DND-41 (cell line): ENCODE measurements at places on chromosomes 2 and 18.

DNA sequence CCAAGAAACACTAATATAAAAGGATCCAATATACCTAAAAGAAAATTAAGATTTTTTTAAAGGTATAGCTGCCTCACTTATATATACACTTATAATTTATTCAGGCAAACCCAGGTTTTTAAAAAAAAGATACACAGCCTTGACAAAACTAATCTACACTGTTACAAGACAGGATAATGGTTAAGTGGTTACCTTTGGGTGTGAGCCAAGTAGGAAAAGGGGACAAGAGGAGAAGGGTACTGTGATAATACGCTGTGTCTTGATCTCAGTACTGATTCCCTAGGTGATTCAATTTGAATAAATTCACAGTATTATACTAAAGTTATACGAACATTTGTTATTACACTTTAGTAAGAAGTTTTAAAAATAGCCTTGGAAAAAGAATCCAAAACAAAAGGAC is 30.6 kb downstream of the KLHL41 start:
- no peak for DNase-seq
- H3K27ac ChIP-seq: no peak overlapping the region
- peaks cover 35% of the 10 kb centered on the region; the same call in 1 of the 2 replicates for H3K36me3 ChIP-seq
- no peak overlapping the region for H3K4me3 ChIP-seq
- H3K27me3 ChIP-seq: no peaks in the 10 kb centered on the region

GRCh38 chr2:120974950-120975349 is 239.3 kb downstream of the GLI2 start:
- DNase-seq: no peak
- no peaks in the 10 kb centered on the region for H3K27me3 ChIP-seq
- H3K4me3 ChIP-seq: no peak overlapping the region
- no peaks in the 10 kb centered on the region for H3K36me3 ChIP-seq
- H3K27ac ChIP-seq: no peak overlapping the region
- H3K4me1 ChIP-seq: no peaks in the 10 kb centered on the region

GRCh38 chr2:172227719-172228118 is 125.0 kb upstream of the DLX2 start:
- H3K4me1 ChIP-seq: no peaks in the 10 kb centered on the region
- no peak for DNase-seq
- H3K36me3 ChIP-seq: no peaks in the 10 kb centered on the region
- H3K4me3 ChIP-seq: no peak overlapping the region
- H3K27me3 ChIP-seq: no peaks in the 10 kb centered on the region

GRCh38 chr18:23805898-23806297 is 116.6 kb downstream of the LAMA3 start:
- H3K4me3 ChIP-seq: no peak overlapping the region
- DNase-seq: no peak
- H3K27me3 ChIP-seq: no peaks in the 10 kb centered on the region

- H3K4me1 ChIP-seq: no peaks in the 10 kb centered on the region
- no peaks in the 10 kb centered on the region for H3K36me3 ChIP-seq
- no peaks in the 10 kb centered on the region for H3K27me3 ChIP-seq
These were observed 54.1 kb upstream of the NCK2 start for GRCh38 chr2:105690566-105690965.

- H3K27me3 ChIP-seq: no peaks in the 10 kb centered on the region
- no peak for DNase-seq
- H3K4me1 ChIP-seq: no peaks in the 10 kb centered on the region
- no peak overlapping the region for H3K27ac ChIP-seq
- H3K4me3 ChIP-seq: no peak overlapping the region
These were observed 14.3 kb downstream of the C2orf76 start for GRCh38 chr2:119352357-119352756.
